Activated CD8-positive, alpha-beta memory T cell treated with anti-CD3 and anti-CD28 coated beads for 1 hour (primary cell): ENCODE measurements at places on chromosomes 16 and 17.
A peak's percentile ranks its signal among the peaks of the same experiment; 100 is the strongest.

DNA sequence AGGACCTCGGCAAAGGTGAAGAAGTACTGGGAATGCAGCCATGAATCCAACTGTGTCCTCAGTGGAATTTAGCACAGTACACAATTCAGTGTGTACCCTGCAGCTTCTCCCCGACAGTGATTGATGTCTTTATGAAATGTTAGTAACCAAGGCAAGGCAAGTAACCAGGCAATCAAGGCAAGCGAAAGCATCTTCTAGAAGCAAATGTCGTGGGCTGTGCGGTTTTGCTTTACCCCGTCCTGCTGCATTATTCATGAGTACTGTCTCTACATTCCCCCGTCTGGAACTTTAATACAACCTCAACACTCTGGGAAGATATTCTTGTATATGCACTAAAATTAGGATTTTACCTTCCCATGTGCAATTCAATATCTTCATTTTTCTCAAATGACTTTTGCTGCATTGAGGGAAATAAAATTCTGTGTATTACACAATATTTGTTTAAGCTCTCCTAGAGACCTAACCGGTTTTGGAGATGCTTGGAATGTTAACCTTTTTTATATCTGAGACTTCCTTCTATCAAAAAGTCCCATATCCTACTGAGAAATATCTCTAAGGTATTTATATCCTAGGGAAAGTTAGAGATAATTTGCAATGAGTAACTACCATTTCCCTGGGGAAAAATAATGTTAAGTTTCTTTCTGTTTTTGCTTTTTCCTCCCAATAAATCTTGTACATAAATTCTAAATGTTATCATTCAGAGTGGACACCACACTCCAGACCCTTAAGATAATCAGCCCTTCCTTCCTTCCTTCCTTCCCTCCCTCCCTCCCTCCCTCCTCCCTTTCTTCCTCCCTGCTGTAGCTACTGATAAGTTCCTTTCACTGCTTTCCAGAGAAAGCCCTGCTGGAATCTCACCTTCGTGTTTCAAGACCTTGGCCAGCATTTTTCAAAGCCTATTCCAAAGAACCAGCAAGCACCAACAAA is 51.9 kb upstream of the ADORA2B start:
- DNase-seq, result no peak

GRCh38 chr16:86680162-86680561 is 101.8 kb downstream of the FOXL1 start:
- DNase-seq, result no peak

DNA sequence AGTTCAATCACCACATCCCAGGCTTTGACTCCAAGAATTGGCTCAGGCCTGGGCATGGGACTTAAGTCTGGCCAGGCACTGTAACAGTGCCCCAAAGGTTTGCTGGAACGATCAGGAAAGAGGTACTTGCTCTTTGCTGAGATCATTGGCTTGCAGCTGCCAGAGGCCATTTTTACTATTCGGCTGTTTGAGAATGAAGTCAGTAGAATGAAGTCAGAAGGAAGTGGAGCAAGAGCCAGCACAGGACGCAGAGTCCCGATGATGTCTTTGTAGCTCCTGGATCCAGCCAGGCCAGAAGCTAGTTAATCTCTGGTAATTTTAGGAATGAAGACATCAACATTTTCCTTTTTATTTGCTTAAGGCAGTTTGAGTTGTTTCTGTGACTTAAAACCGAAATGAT is 195.5 kb downstream of the RAB11FIP4 start:
- DNase-seq, result no peak

DNA sequence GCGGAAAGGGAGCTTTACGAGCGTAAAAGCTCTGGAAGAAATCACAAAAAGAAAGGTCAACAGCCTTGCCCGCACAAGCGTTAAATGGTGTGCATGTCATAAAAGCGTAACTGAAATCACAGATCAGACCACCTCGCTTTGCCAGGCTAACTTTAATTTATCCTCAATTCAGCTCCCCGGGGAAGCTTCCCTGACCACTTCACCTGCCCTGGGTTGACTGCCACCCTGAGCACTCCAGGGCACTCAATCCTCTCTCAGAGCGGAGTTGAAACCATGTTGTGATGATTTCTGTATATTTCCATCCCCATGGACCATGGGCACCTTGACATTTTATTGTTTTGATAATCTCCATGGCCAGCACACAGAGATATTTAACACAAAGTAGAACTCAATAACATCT is 16.1 kb upstream of the NAGS start:
- DNase-seq, result no peak

- DNase-seq, result no peak
Measured at GRCh38 chr17:73492821-73493814, 151.1 kb downstream of the SDK2 start.

- no peak for DNase-seq
Measured at GRCh38 chr17:68383443-68384321, 73.6 kb downstream of the WIPI1 start.

- no peak for DNase-seq
Measured at GRCh38 chr17:39699818-39700147, at the start of gene ERBB2. TSS of gene ERBB2 (plus strand) at chr17:39700064. CDS start at chr17:39700239, 175 bp downstream.

GRCh38 chr16:31206776-31207175 is 4.2 kb upstream of the PYCARD start:
- DNase-seq, result no peak

DNA sequence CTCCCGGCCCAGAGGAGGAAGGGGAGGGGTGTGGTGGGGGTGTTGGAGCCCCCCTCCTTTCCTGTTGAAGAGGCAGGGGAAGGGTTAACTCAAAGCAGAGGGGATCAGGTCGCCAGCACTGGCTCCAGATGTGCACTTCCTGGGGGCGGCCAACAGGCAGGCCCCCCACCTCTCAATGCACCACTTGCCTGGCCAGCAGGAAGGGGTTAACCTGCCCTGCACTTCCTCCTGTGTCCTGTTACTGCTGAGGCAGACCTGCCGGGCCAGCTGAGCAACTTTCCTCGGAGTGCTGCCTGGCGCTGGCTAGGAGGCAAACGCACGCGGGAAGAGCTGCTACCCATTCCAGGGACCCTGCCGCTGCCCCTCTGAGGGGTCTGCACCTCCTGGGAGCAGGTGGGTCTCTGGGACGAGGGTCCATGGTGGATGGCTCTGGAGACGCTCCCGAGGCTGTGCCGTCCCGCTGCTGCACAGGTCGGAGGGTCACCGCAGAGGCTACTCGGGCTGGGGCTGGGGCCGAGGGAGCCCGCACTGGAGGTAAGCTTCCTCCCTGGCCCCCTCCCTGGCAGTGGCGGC is at the start of gene EPN3:
EPN3 (plus strand) TSS at position 284 of the 573 bp plus-strand sequence. CDS start 3,822 bp downstream, outside the sequence.
- DNase-seq, result no peak

GRCh38 chr17:62819511-62820221 is 11.6 kb upstream of the MARCHF10 start:
- DNase-seq, result no peak

- DNase-seq, result no peak
Measured at GRCh38 chr17:1611715-1612114, 16.9 kb downstream of the SLC43A2 start.

- no peak for DNase-seq
Measured at GRCh38 chr16:8548166-8548565, 42.1 kb downstream of the TMEM114 start.

DNA sequence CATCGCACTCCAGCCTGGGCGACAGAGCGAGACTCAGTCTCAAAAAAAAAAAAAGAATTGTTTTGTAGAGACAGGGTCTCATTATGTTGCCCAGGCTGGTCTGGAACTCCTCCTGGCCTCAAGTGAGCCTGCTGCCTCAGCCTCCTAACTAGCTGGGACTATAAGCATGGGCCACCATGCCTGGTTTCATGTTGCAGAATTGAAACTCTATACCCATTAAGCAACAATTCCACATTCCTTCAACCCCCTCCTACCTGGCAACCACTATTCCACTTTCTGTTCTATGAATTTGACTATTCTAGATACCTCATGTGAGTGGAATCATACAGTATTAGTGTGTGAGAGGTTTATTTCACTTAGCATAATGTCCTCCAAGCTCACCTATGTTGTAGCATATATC is 24.5 kb downstream of the RNF135 start:
- no peak for DNase-seq

- peak; percentile 69 for DNase-seq
Measured at GRCh38 chr16:57648581-57649442, 19.3 kb upstream of the ADGRG3 start.

GRCh38 chr16:11253009-11253994 is 2.7 kb downstream of the SOCS1 start:
- no peak for DNase-seq

DNA sequence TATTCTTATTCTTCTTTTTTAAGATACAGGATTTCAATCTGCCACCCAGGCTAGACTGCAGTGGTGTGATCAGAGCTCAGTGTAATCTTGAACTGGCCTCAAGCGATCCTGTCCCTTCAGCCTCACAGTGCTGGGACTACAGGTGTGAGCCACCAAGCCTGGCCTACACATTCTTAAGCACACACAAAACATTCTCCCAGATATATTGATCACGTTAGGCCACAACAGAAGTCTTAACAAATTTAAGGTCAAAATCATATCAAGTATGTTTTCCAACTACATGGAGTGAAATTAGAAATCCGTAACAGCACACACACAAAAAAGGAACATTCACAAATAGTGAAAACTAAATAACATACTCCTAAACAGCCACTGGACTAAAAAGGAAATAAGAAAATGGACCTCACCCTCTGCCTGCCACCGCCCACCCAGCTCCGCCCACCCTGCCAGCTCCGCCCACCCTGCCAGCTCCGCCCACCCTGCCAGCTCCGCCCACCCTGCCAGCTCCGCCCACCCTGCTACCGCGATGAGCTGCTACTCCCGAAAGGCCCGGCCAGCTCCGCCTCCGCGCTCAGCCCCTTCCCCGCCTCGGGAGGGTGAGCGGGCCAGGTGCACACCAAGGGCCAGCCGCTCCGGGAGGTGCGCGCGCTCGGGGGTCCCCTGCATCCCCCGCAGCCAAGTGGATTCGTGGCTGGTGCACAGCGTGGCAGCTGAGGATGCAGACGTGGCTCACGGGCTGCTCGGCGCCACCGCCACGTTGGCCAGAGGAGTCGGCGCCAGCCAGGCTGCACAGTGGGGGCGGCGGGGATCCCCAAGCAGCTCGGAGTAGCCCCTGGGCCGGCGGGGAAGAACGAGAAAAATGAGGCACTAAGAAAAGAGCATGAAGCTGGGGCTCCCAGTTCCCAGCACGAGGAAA is 41.2 kb downstream of the C16orf87 start:
- DNase-seq, result peak; percentile 28

DNA sequence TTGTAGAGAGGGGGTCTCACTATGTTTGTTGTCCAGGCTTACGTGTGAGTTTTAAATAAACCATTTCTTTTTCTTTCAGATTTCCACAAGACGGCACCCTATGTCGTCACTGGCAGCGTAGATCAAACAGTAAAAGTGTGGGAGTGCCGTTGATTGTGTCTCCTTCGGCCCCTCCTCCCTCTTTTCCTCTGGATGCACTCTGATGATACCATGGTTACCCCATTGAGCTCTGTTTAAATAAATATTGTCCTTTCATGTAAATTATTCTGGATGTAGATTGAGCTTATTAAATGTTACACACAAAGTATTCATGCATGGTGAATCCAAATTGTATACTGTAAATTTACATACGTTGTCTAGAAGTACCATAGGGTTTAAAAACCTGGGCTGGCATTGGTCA is 29.9 kb downstream of the CLUH start:
- no peak for DNase-seq
